ENCODE measurements at places on chromosomes 2 and 18.

GRCh38 chr2:18365342-18365741, 195.1 kb downstream of the RDH14 start:
- no peak for DNase-seq

- DNase-seq = no peak
These were observed 7.6 kb downstream of the RFX8 start for GRCh38 chr2:101467306-101467705.

DNA sequence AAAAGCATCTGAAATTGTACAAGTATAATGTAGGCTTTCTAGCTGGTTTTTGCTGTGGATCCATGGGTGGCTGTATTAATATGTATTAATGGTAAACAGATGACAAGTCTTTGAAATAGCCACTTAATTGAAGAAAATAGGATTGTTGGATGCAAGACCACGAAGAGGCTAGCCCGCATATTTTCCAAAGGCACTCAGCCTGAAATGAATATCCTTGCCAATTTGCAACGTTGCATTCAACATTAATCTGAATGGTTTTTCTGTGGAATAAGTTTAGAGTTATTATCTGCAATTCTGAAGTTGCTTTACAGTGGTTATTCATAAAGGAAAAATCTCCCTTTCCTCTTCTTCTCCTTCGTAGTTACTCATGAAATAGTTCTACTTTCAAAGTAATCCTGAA, 86.2 kb upstream of the SPATS2L start:
- no peak for DNase-seq

- DNase-seq = no peak
These were observed 83.7 kb upstream of the UBXN4 start for GRCh38 chr2:135657806-135658582.

- no peak for DNase-seq
These were observed 4.4 kb upstream of the DSC3 start for GRCh38 chr18:31046916-31047315.

- DNase-seq = no peak
These were observed 3.6 kb upstream of the ONECUT2 start for GRCh38 chr18:57431467-57432080.

Data from esophagus squamous epithelium (tissue), 5 donors.